CD4-positive, alpha-beta T cell treated with Interleukin-2 at 100 ng/mL for 4 hours (primary cell): ENCODE measurements at places on chromosomes 4 and X.

GRCh38 chrX:153900831-153901752 lies 3.4 kb upstream of the AVPR2 start:
- DNase-seq, result peak; percentile 64

GRCh38 chr4:87363552-87363951 lies 27.4 kb downstream of the HSD17B11 start:
- DNase-seq, result no peak

GRCh38 chrX:153924149-153924861 lies 1.8 kb downstream of the ARHGAP4 start:
- DNase-seq, result peak; percentile 44

- no peak for DNase-seq
These were observed 34.6 kb upstream of the SLC2A9 start for GRCh38 chr4:10055871-10056270.

GRCh38 chrX:69060631-69061408 lies 104.4 kb downstream of the PJA1 start:
- no peak for DNase-seq

DNA sequence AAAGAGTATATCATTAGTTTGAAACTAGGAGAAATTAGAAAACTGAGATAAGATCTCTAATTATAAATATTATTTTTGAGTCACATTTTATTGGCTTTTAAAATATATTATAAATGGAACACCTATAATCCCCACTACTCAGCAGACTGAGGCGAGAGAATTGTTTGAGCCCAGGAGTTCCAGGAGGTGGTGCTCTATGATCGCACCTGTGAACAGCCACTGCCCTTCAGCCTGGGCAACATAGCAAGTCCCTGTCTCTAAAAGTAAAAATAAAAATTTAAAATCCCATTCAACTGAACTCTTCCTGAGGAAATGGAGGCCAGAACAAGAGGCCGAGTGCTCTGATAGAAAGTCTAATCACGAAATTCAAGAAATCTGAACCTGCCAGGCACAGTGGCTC lies 6.3 kb upstream of the C4orf36 start:
- no peak for DNase-seq

- no peak for DNase-seq
These were observed 164.4 kb upstream of the FTHL17 start for GRCh38 chrX:31236231-31236630.

GRCh38 chrX:38848671-38849455 lies 47.6 kb downstream of the MID1IP1 start:
- DNase-seq, result no peak

DNA sequence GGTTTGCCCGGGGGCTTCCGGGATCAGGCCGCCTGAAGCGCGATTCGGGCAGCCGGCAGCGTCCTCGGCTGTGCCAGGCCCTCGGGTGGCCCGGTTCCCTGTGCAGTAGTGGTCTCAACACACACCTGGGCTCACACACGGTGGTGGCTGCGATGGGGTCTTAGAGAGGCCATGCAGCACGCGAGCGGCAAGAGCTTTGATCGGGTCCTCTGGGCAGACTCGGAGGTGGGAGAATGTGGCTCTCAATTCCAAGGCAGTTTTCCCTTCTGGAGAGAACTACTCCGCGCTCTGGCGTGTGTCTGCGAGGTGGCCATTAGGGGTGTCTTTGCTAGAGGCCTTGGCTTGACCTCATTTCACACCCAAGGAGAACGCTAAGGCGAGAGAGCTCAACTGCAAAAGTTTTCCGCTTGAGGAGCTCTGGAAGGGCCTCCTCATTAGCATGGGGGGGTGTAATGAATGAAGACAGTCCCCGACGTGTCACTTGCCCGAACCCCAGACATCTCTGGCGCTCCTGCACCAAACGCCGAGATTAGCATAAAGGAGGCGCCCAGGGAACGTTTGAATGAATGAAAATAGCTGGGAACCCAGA lies 771 bp upstream of the RBPJ start:
- peak; percentile 54 for DNase-seq

DNA sequence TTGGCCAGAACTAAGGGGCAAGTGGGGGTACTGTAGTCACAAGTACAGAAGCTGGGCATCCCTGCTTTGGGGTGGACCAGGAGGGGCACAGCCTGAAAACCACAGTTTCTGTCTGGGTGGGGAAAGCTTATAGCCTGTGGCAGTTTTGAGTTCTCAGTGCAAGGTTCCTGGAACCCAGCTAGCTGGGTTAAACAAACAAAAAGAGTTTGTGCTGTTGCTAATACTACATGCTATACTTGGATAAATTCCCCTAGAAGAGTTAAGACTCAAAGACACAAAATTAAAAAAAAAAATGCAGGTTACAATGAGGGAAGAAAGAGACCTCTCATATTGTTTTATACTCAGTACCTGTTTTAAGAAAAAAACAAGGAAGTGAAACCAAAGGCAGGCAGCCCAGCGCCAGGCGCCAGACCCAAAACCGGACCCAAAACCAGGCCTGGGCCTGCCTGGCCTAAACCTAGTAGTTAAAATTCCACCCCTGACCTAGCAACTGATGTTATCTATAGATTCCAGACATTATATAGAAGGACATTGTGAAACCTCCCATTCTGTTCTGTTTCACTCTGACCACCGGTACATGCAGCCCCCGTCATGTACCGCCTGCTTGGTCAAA lies 50.8 kb downstream of the SLC2A9 start:
- no peak for DNase-seq

GRCh38 chrX:130846746-130847145 lies 56.3 kb downstream of the ENOX2 start:
- no peak for DNase-seq

DNA sequence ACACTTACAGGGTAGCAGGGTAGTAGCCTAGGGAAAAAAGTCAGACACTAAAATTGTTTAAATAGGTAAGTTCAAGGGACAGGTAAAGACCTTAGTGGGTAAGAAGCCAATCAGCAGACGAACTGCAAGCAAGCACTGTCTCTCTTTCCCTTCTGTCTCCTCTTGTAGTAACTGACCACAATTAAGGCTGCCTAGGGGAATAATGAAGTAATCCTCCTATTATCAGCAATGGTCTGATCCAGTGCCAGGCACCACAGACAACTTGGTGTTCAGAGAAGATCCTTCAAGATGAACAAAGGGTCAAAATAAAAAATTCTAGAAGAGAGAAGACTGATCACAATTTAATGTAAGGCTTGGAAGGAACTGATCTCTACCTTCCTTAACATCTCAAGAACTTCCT lies 62.9 kb downstream of the ELOVL6 start:
- no peak for DNase-seq

GRCh38 chrX:24002792-24003191 lies 24.2 kb downstream of the KLHL15 start:
- DNase-seq, result no peak

DNA sequence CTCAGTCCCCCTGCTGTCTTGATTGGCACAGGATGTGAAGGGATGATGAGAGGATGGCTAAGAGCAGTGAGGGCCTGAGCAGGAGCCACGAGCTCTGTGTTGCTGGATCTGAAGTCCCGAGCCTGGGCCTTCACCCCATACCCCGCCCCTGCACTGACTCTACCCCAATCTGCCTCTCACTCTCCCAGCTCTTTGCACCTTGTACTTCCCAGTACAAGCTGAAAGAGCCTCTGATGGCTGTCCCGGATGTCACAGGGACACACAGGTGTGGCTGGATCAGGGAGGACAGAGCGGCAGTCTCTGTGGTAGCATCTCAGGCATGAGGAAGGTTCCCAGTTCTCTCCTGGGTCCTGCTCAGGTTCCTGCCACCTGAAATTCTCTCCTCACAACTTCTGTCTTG lies 103.6 kb downstream of the CHIC2 start:
- no peak for DNase-seq

GRCh38 chr4:41791557-41791956 lies 43.0 kb upstream of the PHOX2B start:
- no peak for DNase-seq

DNA sequence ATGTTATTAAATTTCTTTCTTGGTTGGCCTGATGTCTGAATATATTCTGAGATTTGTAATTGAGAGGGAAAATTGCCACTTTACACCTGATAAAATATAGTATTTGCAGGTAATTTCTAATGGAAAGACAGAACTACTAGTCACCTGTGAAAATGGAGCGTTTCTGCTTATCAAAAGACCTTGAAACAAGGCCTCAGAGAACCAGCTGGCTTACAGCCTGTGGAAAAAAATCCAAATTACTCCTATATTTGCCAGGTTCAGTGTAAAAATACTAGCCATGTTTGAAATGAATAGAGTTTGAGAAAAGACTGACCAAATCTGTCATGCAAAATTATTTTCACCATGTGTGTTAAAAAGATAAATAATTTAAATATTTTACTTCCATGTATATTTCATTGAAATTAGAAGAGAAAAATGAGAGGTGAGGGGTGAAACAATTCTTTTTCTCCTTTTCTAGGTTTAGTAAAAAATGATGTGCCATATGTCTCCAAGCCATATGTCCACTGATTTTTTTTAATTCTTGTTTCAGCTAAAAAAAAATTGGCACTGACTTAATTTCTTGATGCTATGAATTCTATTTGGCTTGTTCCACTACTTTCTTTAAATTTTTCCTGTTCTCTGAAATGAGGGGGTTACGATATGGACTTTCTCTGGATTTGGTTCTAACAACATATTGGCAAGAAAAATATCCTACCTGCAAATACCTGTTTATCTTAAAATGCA lies 464.9 kb downstream of the GRXCR1 start:
- DNase-seq, result no peak

- no peak for DNase-seq
These were observed 33.6 kb downstream of the RPGR start for GRCh38 chrX:38293741-38294140.

GRCh38 chrX:122572461-122572860 lies 611.6 kb upstream of the GRIA3 start:
- DNase-seq, result no peak

DNA sequence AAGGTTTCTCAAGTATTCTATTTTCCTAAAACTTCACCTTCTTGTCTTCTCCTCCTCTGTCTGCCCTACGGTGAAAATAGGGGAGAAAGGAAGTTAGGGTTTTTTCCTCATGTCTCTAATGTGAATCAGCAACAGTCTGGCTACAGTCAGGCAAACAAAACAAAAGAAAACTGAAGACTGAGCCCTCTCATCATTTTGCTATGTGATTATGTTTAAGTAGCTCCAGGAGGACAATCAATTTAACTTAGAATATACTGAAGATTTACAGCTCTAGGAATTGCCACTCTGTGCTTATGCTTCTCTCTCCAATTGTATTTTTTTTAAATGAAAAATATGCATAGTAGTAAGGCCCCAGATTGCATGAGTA lies 316.2 kb downstream of the GPAT3 start:
- DNase-seq, result no peak

- DNase-seq, result no peak
These were observed 108.1 kb downstream of the ATG4A start for GRCh38 chrX:108199691-108200090.
